Dermis microvascular lymphatic vessel endothelial cell (primary cell): ENCODE measurements at places on chromosomes 6 and 20. TPM values are rescaled to one million over a fixed set of nuclear protein-coding genes. Genes with fewer than 3 reads are reported as not detected.

Gene RAD21L1
- total RNA-seq, result not detected in 2 replicates

DNA sequence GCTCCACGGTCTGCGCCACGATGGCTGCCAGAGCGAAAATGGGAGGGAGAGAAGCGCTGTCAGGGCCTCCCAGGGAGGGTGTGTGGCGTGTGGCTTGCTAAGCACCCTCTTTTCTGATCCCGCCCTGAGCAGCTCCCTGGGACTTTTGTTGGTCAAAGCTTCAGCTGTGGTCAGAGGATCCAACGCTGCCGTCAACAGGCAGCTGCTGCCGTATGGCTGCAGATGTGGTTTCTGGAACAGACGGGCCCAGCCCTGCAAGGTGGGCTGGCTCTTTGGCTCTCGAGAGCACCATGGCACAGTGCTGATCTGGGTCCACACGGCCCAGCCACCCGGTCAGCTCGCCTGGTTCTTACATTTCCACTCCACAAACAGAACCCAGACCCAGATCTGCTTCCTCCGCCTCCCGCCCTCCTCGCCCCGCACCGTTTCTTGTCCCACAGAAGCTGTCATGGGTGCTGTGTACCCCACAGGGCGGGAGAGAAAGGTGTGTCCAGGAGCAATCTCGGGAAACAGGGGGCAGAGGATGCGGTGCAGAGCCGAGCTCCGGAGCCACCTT is 86.0 kb upstream of the BHLHE23 start:
- DNase-seq, result no peak

DNA sequence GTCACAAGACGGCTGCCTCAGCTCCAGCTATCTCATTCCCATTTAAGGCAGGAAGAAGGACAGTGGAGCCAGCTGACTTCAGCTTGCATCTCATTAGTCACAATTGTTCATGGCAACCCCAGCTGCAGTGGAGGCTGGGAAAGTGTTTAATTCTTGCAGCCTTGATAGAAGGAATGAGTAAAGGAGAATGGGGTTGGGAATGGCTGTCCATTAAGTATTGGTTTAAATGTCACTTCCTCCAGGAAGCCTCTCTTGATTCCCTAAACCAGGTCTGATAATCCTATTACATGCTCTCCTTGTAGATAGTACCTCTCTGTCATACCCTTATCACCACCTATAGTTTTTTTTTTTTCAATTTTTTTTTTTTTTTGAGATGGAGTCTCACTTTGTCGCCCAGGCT is 166.4 kb downstream of the TFAP2C start:
- no peak for DNase-seq

- DNase-seq, result no peak
These were observed 51.0 kb downstream of the RPS12 start for GRCh38 chr6:132865364-132865763.
